CD14-positive monocyte (primary cell): ENCODE measurements at places on chromosomes 2 and 18.

GRCh38 chr2:233772583-233772982 is 5.5 kb upstream of the MROH2A start:
- H3K4me1 ChIP-seq: no peaks in the 10 kb centered on the region
- H3K36me3 ChIP-seq: no peaks in the 10 kb centered on the region
- H3K27ac ChIP-seq: no peak overlapping the region

DNA sequence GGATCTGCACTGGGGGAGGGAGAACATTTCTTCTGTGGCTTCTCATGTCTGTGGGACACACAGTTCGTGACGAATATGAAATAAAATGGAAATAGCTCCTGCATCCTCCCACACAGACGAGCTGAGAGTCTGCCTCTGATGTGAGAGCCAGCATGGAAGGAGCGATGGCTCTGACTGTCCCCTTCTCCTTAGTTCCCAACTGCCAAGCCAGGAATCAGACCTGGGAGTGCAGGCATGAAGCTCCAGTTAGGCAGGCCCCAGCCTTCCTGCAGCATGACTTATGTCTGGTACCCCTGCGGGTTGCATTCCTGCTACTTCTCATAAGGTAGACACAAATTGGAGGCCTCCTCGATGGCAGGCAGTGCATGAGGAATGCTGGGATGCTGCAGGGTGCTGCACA is 56.2 kb downstream of the PRKCE start:
- no peak overlapping the region for H3K27ac ChIP-seq
- H3K36me3 ChIP-seq: peaks cover 14% of the 10 kb centered on the region
- no peak for DNase-seq
- H3K4me3 ChIP-seq: no peak overlapping the region
- no peaks in the 10 kb centered on the region for H3K27me3 ChIP-seq
- no peaks in the 10 kb centered on the region for H3K4me1 ChIP-seq

DNA sequence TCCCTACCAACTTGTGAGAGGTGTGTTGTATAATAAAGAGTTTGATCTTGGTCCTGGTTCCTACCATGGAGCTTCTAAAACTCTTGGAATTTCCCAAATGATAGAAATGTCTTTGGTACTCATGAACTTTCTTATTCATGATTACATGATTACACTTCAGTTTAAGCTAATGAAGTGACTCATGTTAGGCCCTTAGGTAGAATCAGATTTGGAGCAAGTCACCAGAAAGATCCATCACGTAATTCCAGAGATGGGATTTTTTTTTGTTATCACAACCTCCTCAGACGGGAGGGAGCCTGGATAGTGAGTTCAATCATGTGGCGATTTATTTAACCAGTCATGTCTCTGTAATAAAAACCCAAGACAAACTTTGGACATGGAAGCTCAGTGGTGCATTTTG is 1287.6 kb upstream of the ZEB2 start:
- no peak overlapping the region for H3K4me3 ChIP-seq
- H3K27me3 ChIP-seq: no peaks in the 10 kb centered on the region
- DNase-seq: no peak

DNA sequence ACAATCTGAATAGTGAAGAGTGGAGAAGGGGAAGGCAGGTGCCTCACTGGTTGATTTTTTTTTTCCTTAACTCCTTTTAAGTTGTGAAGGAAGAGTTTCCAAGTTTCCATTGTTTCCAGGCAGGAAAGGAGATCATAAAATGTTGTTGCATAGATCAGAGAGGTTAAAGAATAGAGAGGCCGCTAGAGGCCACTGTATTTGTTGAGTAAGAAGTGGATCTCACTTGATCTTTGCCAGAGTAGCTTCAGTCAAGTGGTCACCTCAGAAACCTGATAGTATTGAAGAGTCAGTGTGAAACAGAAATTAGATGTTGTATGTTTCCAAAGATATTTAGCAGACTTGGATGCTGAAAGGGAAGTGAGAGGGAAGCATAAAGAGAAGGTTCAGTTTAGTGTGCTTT is 17.6 kb downstream of the CTNNA2 start:
- no peaks in the 10 kb centered on the region for H3K27me3 ChIP-seq
- H3K27ac ChIP-seq: no peak overlapping the region
- DNase-seq: no peak

DNA sequence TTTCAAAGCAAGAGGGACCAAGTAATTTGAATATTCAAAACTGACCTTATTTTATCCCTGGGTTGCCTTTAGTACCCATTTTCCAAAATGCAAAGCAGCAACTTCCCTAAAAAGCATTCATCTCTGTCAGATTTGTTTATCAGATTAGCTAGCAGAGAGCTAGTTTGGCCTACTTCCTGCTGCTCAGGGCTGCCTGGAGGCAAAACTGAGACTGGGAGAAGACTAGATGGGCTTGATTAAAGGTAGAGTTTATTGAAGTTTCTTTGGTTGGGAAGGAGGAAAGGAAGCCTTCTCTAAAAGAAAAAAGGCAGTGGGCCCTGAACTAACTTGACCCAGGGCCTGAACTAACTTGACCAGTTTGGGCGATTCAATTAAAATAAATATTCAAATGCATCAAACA is 426.1 kb upstream of the FAM98A start:
- DNase-seq: no peak
- H3K27ac ChIP-seq: no peak overlapping the region
- H3K27me3 ChIP-seq: no peaks in the 10 kb centered on the region
- no peak overlapping the region for H3K4me3 ChIP-seq
- no peaks in the 10 kb centered on the region for H3K36me3 ChIP-seq

GRCh38 chr2:88049622-88050021 is 6.0 kb downstream of the KRCC1 start:
- peaks cover 4% of the 10 kb centered on the region for H3K36me3 ChIP-seq
- peaks cover 17% of the 10 kb centered on the region for H3K4me1 ChIP-seq
- DNase-seq: no peak

GRCh38 chr2:138105358-138105757 is 141.1 kb downstream of the HNMT start:
- no peaks in the 10 kb centered on the region for H3K27me3 ChIP-seq
- H3K4me3 ChIP-seq: no peak overlapping the region
- no peaks in the 10 kb centered on the region for H3K36me3 ChIP-seq

GRCh38 chr2:102392096-102392495 is 30.9 kb upstream of the IL18RAP start:
- no peaks in the 10 kb centered on the region for H3K27me3 ChIP-seq
- no peaks in the 10 kb centered on the region for H3K36me3 ChIP-seq
- H3K4me3 ChIP-seq: no peak overlapping the region
- no peak overlapping the region for H3K27ac ChIP-seq
- no peaks in the 10 kb centered on the region for H3K4me1 ChIP-seq
- DNase-seq: no peak

DNA sequence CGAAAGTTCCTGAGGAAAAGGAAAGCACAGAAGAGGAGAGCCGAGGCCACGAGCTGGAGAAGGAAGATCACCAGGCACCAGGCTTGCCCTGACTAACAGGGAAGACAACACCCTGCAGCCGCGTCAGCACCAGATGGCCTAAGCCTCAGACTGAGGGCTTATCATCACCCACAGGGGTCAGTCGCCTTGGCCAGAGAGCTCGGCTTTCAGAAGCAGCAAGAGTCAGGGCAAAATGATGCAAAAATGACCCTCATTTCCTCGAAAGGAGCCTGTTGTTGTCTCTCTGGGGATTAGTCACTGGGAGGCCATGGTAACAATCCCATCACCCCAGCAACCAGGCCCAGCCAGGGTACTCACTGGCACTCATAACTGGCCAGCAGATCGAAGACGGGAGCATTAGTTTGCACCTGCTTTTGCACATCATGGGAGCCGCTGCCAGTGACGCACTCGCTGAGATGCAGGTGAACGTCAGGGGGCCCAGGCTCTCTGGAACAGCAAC is 42.7 kb upstream of the ZFP36L2 start:
- no peak overlapping the region for H3K4me3 ChIP-seq
- no peaks in the 10 kb centered on the region for H3K36me3 ChIP-seq
- no peak overlapping the region for H3K27ac ChIP-seq

DNA sequence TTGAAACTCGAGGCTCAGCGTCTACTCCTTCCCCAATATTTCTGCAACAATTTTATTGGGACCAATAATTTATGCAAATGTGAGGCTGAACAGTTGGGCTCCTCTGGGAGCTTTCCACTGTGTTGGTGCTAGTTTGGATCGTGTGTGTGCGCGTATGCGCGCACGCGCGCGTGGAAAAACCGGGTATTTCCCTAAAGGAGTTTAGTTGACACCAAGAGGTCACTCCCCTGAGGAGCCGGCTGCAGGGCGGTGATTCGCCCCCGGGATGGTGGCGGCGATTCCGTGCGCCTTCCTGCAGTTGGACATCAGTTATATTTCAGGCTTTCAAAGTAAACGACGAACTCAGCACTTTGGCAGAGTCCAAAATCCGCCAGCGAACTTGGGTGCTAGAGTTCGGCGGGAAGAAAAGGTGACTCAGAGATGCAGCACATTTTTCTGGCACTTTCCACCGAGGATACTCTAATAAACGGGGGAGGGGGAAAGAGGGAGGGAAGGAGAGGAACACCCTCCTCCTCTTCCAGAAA is 186.5 kb upstream of the FANCL start:
- DNase-seq: no peak
- peaks cover 7% of the 10 kb centered on the region for H3K4me1 ChIP-seq
- H3K27me3 ChIP-seq: peaks cover 15% of the 10 kb centered on the region
- no peaks in the 10 kb centered on the region for H3K36me3 ChIP-seq

GRCh38 chr2:142722569-142722968 is 154.9 kb upstream of the KYNU start:
- H3K27ac ChIP-seq: no peak overlapping the region
- H3K4me1 ChIP-seq: no peaks in the 10 kb centered on the region
- DNase-seq: no peak

- no peak overlapping the region for H3K27ac ChIP-seq
- no peak overlapping the region for H3K4me3 ChIP-seq
- no peaks in the 10 kb centered on the region for H3K4me1 ChIP-seq
- DNase-seq: no peak
Observed at GRCh38 chr2:199784512-199784911, 66.5 kb downstream of the FTCDNL1 start.
